Hematopoietic multipotent progenitor cell treated with erythropoietin and hydrocortisone succinate and interleukin-3 and kit ligand, for 4 days (in vitro differentiated cells): ENCODE measurements at places on chromosomes 1 and 21.

DNA sequence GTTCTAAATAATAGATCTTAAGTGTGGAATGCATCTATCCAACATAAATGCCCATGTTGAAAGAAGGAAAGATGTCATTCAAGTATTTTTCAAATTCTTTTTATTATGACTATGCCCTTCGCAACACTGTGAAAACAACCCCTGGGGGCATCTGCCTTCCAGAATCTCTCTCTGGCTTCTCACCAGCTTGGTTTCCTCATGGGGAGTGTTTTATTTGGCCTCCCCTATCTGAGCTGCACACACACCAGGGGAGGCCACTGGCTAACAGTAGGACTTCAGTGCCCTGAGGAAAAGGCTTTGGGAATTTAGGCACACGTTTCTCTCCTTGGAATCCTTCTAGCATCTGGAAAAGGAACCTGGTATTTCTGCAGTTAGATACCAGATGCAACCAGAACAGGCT lies 130.6 kb downstream of the EDEM3 start:
- DNase-seq: no peak

GRCh38 chr1:230104395-230105244 lies 37.6 kb downstream of the GALNT2 start:
- DNase-seq: peak; percentile 88

DNA sequence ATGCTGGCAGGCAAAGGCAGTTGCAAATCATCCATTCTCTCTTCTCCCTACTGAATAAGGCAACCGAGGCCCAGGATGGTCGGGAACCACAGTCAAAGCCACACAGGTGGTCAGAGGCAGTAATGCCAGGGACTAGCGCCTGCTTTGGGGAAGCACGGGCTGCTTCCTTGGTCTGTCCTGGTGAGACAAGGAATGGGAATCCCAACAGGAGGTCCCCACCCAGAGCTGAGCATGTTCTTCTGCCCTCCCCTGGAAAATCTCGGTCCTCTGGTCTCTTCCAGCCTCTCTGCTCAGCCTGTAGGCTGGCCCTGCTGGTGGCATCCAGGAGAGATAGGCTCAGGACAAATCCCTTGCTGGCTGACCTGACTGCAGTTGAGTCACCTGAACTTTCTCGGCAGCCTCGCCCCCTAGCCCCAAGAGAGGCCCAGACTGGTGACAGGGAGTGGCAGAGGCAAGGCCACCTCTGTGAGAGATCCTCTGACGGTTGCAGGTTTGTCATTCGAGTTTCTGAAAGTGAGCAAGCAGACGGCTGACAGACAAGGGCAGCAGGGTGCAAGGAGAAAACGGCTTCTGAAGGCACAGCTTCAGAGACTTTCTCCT lies 5.8 kb downstream of the OLIG1 start:
- no peak for DNase-seq

GRCh38 chr21:44932408-44933181 lies 7.2 kb upstream of the SLX9 start:
- DNase-seq: peak; percentile 72

GRCh38 chr1:193113258-193113991 lies 8.2 kb upstream of the GLRX2 start:
- no peak for DNase-seq

DNA sequence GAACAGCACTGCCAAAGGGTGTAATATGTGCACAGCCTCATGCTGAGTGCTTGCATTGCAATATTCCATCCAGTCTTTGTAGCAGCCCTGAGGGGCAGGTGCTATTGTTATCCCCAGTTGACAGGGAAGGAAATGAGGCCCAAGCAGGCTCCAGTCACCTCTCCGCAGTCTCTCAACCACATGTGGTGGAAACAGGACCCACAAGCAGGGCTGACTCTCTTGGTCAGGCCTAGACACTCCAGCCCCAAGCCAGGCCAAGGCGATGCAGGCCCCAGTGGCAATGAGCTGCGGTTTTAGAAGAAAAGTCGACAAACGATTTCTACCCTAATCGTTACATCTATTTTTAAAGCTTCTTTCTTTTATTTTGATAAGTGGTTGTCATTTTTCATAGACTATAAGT lies 52.6 kb upstream of the GADD45A start:
- peak; percentile 12 for DNase-seq

DNA sequence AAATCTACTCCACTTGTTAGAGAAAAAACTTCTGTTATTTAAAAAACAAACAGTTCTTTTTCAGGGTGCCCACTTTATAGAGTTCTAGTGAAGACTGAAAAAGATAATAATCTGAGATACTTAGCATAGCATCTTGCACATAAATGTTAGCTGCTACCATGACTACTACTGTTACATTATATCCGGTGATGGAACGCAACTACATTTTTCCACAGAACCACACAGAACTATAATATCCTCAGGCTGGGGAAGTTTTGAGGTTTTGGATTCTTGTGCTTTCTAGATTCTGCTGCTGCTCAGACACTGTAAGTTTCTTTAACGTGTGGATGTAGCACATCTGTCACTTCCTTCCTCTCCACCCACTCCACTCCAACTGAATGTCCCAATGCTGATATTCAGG lies 110.3 kb downstream of the PTPN14 start:
- DNase-seq: peak; percentile 47
